Cardiac atrium fibroblast (primary cell): ENCODE measurements at places on chromosomes 7 and 10. TPM values are rescaled to one million over a fixed set of nuclear protein-coding genes. Genes with fewer than 3 reads are reported as not detected.

The UNCX gene
- total RNA-seq = not detected in 2 replicates

The PTPRZ1 gene
- total RNA-seq = 0.18 TPM in 1 of 2 replicates, not detected in the other

The FFAR4 gene
- not detected in 2 replicates for total RNA-seq

The AGBL3 gene
- total RNA-seq = under 0.01 TPM in 2 replicates

The USP6NL gene
- 11.4 and 13.4 TPM in 2 replicates for total RNA-seq

The PRKCQ gene
- total RNA-seq = 0.32 TPM in 1 of 2 replicates, not detected in the other

The SRRM3 gene
- total RNA-seq = 3.1 and 4.7 TPM in 2 replicates

The DPYSL4 gene
- 39.7 and 47.1 TPM in 2 replicates for total RNA-seq

The CYP2C19 gene
- not detected in 2 replicates for total RNA-seq

The ARMC10 gene
- total RNA-seq = 27.1 and 32.4 TPM in 2 replicates

The EGFR gene
- 35.4 and 49.9 TPM in 2 replicates for total RNA-seq

The ANKRD1 gene
- total RNA-seq = 178 and 184 TPM in 2 replicates

The CALY gene
- not detected in 2 replicates for total RNA-seq

The CCDC172 gene
- not detected in 2 replicates for total RNA-seq

The INHBA gene
- total RNA-seq = 1.4 and 2.1 TPM in 2 replicates

The SORCS1 gene
- total RNA-seq = not detected in 2 replicates

The CFAP46 gene
- total RNA-seq = 0.81 TPM in 1 of 2 replicates, not detected in the other

The SIRT1 gene
- total RNA-seq = 9.6 and 10.1 TPM in 2 replicates

The ANAPC16 gene
- total RNA-seq = 63.9 and 75.3 TPM in 2 replicates

The TDRD1 gene
- 0.16 and 1.1 TPM in 2 replicates for total RNA-seq

The HDAC9 gene
- 3.7 and 6.9 TPM in 2 replicates for total RNA-seq

The CYP26C1 gene
- 0.32 and 4.7 TPM in 2 replicates for total RNA-seq

The BAIAP2L1 gene
- 1.3 and 1.8 TPM in 2 replicates for total RNA-seq

The ACTA2 gene
- 466 and 649 TPM in 2 replicates for total RNA-seq

The HECTD2 gene
- total RNA-seq = 3.8 and 5.2 TPM in 2 replicates

The ETV1 gene
- total RNA-seq = 4.3 and 6.3 TPM in 2 replicates

The SEMA3A gene
- 1.1 and 1.6 TPM in 2 replicates for total RNA-seq

The TCF7L2 gene
- 7.4 and 18.3 TPM in 2 replicates for total RNA-seq

The ZNF804B gene
- total RNA-seq = not detected in 2 replicates

The PROSER2 gene
- 9.1 and 12.3 TPM in 2 replicates for total RNA-seq

The NME8 gene
- not detected in 2 replicates for total RNA-seq

The STK31 gene
- not detected in 2 replicates for total RNA-seq

The PRSS37 gene
- total RNA-seq = not detected in 2 replicates

The CCDC201 gene
- not detected in 2 replicates for total RNA-seq

The SUFU gene
- 7.4 and 11.2 TPM in 2 replicates for total RNA-seq

The OR2A1 gene
- total RNA-seq = not detected in 2 replicates

The XRCC2 gene
- total RNA-seq = 0.81 and 1.3 TPM in 2 replicates

The PRSS1 gene
- not detected in 2 replicates for total RNA-seq

The CDK1 gene
- 12.1 and 24.8 TPM in 2 replicates for total RNA-seq

The EPDR1 gene
- 18.4 and 27.7 TPM in 2 replicates for total RNA-seq

The PDE1C gene
- total RNA-seq = 1.6 and 3.6 TPM in 2 replicates

The FEZF1 gene
- total RNA-seq = not detected in 2 replicates

The NANOS1 gene
- total RNA-seq = 8.7 and 14.3 TPM in 2 replicates

The MRC1 gene
- total RNA-seq = under 0.01 TPM in 1 of 2 replicates, not detected in the other

The EMX2 gene
- not detected in 2 replicates for total RNA-seq

The ANK3 gene
- total RNA-seq = 167 and 241 TPM in 2 replicates

The OGDH gene
- total RNA-seq = 58.9 and 69.7 TPM in 2 replicates

The TOMM7 gene
- 107 and 147 TPM in 2 replicates for total RNA-seq

The TMEM139 gene
- not detected in 2 replicates for total RNA-seq

The CACNB2 gene
- total RNA-seq = 0.32 TPM in 1 of 2 replicates, not detected in the other

The MKRN1 gene
- total RNA-seq = 43.7 and 47.8 TPM in 2 replicates

The KIF11 gene
- total RNA-seq = 6.3 and 6.5 TPM in 2 replicates

The MMP21 gene
- not detected in 2 replicates for total RNA-seq

The GOLGA7B gene
- not detected in 2 replicates for total RNA-seq
